ENCODE measurements at places on chromosomes 5 and 9. TPM values are rescaled to one million over a fixed set of nuclear protein-coding genes. Genes with fewer than 3 reads are reported as not detected.
A peak's percentile ranks its signal among the peaks of the same experiment; 100 is the strongest.

- DNase-seq, result no peak
Measured at GRCh38 chr9:88230612-88231011, 92.3 kb upstream of the SPATA31C2 start.

DNA sequence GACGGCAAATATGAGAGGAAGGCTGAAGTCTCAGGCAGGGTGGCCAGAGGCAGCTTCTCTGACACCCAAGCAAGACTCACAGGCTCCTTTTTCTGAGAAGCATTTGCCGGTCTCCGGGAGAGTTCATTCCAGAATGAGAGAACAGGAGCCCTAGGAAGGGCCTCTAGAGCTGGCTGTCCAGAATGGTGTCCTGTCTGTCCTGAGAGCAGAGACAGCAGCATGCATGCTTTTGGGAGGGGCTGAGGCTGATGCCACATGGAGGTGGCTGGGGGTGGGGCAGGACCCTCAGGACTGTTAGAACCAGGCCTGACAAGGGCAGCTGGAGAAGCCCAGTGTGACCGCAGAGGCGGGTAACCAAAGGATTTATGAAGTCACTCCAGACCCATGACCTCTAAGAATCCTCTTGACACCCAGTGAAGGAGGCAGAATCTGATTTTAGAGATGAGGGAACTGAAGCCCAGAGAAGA lies 60.0 kb downstream of the SHB start:
- no peak for DNase-seq

DNA sequence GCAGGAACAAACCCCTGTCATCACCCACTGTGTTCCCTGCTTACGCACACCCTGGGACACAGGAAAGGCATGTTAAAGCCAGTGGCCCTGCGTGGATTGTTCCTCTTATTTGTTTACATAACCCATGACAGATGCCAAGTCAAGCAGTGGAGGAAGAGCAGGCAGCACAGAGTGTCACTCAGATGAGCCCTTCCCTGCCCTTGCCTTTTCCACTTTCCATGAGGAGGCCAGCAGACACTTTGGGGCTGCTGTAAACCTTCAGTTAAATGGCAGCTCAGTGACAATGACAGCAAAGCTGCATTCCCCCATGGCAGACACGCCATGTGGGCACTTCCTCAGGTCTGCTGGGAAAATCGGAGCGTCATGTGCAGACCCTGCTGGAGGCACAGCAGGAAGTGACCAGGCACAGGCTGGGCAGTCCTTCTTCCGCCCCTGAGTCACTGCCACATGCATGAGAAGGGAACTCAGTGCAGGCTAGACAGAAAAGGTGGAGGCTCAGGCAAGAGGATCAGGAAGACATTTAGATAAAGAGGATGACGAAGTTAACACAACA lies 216.8 kb upstream of the PIK3R1 start:
- DNase-seq, result peak; percentile 81

DNA sequence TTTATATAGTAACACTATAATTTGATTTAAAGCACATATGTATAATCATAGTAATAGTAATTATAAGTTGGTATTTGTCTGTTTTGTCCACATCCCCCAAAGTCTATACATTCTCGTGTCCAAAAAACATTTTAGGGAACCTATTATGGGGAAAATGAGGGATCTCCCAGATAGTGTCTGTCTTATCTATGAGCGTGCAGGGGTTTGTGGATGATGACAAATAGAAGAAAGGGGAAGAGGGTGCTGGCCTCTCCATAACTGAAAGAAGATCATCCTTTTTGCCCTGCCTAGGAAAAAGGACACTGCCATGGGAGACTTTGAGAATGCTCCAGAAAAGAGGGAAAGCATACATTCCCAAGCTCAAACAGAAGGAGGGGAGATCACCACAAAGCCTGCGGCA lies 45.3 kb downstream of the C5orf22 start:
- no peak for DNase-seq

DNA sequence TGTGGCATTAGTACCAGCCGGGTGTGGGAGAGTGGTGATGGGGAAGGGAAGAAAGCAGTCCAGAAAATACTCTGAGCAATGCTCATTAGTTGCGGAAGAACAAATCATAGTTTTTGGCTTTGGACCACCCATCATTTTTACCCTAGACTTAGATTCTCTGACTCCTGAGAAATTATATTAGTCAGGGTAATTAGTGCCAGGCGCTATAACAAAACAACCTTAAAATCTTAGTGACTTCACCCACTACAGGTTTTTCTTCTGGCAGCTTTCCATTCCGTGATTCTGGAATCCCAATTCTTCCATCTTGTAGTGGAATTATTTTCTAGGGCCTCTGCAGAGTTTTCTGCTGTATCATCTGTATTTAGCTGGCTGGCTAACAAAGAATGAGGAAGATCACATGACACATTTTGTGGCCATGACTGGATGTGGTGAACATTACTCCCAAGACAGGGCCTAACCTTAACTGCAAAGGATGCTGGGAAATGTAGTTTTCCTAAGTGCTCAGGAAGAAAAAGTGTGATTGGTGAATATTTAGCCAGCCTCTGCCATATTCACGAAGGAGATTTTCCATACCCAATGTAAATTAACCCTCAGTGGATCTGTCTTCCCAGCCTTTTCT lies 373.0 kb upstream of the MEF2C start:
- no peak for DNase-seq

DNA sequence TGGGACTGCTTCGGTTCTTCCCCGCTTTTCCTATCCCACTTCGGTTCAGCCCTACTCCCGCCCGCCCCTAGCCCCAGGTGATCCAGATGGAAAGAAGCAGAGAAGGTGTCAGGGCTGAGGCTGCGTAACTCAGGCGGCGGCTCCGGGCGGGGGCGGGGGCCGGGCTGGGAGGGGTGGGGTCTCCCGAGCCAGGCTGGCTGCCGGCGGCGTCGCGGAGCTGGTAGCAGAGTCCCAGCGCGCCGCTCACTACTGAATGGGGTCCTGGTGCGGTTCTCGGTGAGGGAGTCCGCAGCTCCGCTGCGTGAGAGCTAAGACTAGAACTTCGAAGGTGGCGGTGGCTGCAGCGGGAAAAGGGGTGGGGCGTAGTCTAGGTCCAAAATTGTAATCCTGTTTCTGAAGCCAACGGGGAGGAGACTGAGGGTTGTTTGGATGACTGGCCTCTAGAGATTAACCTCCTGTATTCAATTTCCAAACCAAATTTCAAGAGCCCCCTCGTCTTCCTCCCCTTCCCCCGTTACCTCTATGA lies 1.4 kb downstream of the PRR16 start:
- DNase-seq, result peak; percentile 78

DNA sequence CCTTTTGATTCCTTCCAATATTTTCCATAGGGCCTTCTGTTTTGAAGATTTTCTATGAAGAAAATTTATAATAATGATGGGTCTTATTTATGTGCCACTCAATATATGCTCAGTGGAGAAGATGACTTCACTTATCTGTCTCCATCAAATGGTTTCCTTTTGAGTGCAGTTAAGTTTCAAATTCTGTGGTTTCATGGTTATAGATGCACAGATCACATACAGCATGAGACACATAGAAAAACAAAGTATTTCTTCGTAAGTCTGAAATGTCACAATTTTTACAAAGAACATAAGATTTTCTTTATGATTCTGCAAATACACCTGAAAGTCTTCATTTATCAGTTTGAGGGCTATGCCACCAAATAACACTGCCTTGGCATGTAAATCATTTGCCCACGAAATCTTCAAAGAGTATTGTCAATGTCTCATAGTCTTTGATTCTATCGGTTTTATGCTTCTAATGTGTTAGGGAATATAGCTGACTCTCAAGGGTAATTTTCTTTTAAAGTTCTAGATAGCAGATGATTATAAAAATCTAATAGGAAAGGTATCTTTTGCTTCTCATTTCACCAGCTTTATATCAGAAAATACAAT lies 14.1 kb downstream of the CFAP95 start:
- no peak for DNase-seq

Gene DAB2IP
- total RNA-seq, result 50.1 TPM

Gene ADAMTS2
- 9.2 TPM for total RNA-seq

Gene GLRA1
- not detected for total RNA-seq

Gene PCBD2
- 7.7 TPM for total RNA-seq

Gene EFCAB9
- not detected for total RNA-seq

GRCh38 chr5:142281966-142282365 lies 42.9 kb downstream of the SPRY4 start:
- DNase-seq, result no peak

- no peak for DNase-seq
Measured at GRCh38 chr5:146051678-146052077, 53.7 kb downstream of the PLAC8L1 start.

- no peak for DNase-seq
Measured at GRCh38 chr5:72018143-72018803, 89.0 kb upstream of the MAP1B start.

- DNase-seq, result no peak
Measured at GRCh38 chr9:72960446-72960845, 7.6 kb upstream of the ALDH1A1 start.

DNA sequence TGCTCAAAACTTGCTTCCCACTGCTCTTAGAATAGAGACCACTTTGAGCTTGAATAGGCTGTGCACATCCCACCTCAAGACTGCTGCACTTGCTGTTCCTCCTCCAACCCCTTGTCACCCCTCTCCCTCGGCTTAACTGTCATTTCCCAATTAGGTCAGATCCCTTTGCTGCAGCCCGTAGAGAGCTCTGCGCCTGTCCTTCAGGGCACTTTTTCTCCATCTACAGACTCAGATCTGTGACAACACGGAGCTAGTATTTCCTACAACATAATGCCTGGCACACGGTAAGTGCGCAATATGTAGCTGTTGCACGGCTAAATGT lies 485 bp upstream of the HABP4 start:
- no peak for DNase-seq

Gene MYOZ3
- total RNA-seq, result not detected

DNA sequence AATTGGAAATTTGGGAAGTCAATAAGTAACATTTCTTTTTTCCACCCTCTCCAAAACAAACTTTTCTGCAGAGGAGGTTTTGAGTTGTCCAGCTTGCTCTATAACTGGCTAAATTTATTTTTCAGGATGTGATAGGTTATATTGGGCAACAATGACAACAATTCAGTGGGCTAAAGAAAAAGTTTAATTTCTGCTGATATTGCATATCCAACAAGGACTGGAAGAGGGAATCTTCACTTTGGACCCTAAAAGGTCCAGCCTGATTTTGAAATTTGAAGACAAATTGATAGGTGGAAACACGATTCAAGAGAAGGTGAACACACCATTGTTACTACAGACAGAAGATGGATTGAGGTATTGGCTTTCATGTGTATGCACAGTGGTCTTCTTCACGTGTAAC lies 393.1 kb downstream of the BRINP1 start:
- no peak for DNase-seq

- DNase-seq, result no peak
Measured at GRCh38 chr5:33531824-33532223, 91.1 kb downstream of the TARS1 start.

Gene STOM
- total RNA-seq, result 330 TPM

- no peak for DNase-seq
Measured at GRCh38 chr5:22649074-22649473, 204.1 kb downstream of the CDH12 start.

DNA sequence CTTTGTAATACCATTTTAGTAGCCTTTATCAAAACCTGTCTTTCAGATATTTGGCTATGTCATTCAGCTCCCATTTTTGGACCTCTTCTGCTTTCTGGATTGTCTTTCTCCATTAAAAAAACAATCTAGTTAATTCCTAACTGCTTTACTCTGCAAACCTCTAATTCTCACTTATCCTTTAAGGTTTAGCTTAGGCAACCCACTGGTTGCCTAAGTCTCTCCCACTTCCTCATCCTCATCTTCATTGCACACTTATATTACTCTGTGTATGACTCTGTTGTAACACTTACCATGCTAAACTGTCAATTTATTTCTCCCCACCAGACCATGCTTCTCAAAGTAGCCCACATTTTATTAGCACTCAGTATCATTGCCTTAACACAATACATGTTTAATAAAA lies 205.0 kb upstream of the DMRTA1 start:
- no peak for DNase-seq

Gene RNF183
- total RNA-seq, result not detected

Gene TPPP
- 7.1 TPM for total RNA-seq

GRCh38 chr5:43773478-43773844 lies 170.5 kb downstream of the NNT start:
- no peak for DNase-seq

GRCh38 chr5:79124607-79125006 lies 13.0 kb downstream of the BHMT start:
- no peak for DNase-seq

Gene PCDHGA6
- total RNA-seq, result 5.4 TPM

DNA sequence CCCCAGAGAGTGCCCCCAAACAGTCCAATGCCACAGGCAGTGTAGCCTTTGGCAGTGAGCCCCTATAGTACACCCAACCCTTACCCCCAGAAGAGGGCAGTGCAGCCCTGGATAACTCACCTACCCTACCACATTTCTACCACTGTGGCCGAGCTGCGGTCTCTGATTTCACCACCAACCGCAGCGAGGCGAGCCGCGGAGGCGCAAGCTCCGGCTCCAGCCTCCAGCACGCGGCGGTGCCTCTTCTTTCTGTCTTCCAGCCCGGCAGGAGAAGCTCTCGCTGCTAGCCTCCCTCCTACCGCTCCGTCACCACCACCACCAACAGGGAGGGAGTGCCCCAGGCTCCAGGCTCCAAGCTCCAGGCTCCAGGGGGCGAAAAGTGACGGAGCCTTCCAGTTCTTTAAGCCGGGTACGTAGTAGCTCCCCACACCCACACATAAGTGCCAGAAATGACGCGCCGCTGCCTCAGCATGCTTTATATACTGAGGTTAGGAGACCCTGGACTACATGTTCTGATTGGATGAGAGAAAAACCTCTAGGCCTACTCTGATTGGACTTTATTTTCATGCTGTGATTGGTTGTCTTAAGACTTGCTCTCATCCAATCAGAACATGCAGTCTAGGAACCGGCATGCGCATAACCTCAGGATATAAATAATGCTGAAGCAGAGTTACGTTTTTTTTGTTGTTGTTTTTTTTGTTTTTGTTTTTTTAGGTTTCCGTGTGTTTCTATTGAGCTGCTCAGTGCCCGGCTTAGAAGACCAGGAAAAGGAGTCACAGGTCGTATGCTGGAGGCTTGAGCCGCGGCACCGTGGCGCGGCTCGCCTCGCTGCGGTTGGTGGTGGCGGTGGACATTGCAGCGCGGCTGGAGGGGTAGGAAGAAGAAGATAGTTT lies at the start of gene PCAT7:
Gene PCAT7 (plus strand): TSS at position 645 of the 893 bp plus-strand sequence.
- DNase-seq, result no peak

Gene SLC34A1
- total RNA-seq, result not detected

DNA sequence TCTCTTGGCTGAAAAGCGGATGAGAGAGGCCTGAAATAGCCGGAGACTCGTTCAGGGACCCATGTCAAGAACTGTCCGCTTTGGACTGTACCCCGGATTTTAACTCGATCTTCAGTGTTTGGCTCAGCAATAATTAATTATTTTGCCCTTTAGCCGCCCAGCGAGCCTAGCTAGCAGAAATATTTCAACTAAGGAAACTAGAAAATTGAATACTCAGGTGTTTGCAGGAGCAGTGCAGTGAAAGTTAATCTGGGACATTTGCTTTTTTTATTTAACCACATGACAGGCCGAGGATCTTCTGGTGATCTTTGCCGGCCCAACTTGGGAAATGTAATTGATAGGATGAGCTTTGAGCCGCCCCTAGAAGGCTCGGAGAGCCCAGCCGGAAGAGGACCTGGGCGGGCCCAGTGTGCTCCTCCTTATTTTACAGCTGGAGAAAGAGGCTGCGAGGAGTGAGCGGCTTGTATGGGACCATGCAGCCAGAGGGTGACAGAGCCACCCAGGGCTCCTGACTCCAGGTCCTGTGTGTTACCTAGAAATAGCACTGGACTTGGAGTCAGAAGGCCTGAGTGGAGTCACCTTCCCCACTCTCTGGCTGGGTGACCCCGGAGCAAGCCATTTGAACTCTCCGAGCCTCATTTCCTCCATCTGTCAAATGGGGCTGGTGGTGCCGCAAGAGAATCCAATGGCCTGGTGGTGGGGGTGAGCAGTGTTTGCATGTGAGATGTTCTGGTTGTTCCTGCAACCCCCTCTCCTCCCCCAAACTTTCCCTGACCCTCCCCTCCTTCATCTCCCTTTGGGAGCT lies 2.4 kb downstream of the PPARGC1B start:
- peak; percentile 90 for DNase-seq
